ENCODE measurements at places on chromosomes 11 and 22.

- DNase-seq = peak; percentile 11
These were observed 707.4 kb upstream of the CHORDC1 start for GRCh38 chr11:90930252-90930651.

- DNase-seq = no peak
These were observed 590 bp upstream of the IFITM10 start for GRCh38 chr11:1750840-1751530.

DNA sequence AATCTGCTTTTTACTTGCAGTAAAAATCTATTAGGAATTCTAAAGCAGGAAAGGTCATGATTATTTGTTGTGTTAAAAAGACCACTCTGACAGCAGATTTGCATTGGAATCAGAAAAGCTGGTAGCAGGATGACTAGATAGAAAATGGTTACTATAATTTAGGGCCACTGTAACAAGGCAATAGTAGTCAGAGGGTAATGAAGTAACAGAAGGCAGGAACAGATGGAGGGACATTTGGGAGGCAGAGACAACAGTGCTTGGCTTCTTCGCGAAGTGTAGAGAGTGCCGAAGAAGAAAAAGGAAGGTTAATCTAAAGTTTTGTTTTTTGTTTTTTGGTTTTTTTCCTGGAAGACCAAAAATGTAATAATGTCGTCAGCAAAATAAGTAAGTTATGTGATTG lies 129.8 kb upstream of the SLC5A12 start:
- DNase-seq = no peak

GRCh38 chr11:116267146-116267545 lies 505.6 kb downstream of the BUD13 start:
- DNase-seq = no peak

- DNase-seq = peak; percentile 94
These were observed 7.0 kb downstream of the C11orf86 start for GRCh38 chr11:66981976-66982578.

DNA sequence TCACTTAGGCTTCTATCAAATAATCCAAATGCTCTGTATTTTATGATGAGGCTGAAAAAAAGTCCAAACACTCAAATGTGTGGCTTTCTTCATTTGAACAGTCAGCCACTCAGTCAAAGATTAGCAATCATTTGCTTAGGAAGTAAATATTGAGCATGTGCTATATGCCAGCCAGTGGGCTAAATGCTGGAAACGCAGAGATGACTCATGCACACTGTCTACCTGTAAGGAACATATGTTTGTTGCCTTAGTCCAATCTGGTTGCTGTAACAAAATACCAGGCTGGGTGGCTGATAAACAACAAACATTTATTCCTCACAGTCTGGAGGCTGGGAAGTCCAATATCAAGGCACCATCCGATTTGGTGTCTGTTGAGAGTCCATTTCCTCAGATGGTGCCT lies 617.3 kb downstream of the NTM start:
- DNase-seq = peak; percentile 82

- no peak for DNase-seq
These were observed 65.4 kb upstream of the NTM start for GRCh38 chr11:131305005-131305404.

DNA sequence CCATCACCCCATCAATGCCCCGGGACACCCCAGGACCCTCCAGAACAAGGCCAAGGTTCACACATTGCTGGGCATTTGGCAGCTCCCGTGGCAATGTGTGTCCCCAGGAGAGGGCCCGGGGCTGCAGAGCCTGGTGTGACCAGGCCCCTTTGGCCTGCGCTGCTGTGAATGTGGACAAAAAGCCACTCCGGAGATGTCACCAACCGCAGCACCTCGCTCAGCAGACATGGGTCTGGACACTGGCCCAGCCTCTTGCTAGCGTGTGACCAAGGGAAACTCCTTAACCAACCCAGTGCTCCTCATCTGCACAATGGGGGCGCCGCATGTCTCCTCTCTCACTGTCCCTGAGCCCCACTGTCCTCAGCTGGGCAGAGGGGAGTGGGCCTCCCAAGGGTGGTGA lies 8.0 kb upstream of the CHADL start:
- DNase-seq = no peak

- DNase-seq = peak; percentile 46
These were observed 3.9 kb upstream of the NCR3LG1 start for GRCh38 chr11:17347676-17348075.

DNA sequence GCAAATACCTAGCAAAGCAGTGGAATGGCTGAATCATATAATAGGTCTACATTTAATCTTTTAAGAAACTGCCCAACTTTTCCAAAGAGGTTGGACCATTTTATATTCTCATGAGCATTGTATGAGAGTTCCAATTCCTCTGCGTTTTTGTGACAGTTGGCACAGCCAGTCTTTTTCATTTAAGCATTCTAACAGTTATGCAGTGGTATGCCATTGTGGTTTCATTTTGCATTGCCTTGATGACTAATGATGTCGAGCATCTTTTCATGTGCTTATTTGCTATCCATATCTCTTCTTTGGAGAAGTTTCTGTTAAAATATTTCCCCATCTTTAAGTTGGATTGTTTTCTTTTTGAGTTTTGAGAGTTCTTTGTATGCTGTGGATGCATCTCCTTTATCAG lies 38.7 kb downstream of the EIF3F start:
- DNase-seq = peak; percentile 36

DNA sequence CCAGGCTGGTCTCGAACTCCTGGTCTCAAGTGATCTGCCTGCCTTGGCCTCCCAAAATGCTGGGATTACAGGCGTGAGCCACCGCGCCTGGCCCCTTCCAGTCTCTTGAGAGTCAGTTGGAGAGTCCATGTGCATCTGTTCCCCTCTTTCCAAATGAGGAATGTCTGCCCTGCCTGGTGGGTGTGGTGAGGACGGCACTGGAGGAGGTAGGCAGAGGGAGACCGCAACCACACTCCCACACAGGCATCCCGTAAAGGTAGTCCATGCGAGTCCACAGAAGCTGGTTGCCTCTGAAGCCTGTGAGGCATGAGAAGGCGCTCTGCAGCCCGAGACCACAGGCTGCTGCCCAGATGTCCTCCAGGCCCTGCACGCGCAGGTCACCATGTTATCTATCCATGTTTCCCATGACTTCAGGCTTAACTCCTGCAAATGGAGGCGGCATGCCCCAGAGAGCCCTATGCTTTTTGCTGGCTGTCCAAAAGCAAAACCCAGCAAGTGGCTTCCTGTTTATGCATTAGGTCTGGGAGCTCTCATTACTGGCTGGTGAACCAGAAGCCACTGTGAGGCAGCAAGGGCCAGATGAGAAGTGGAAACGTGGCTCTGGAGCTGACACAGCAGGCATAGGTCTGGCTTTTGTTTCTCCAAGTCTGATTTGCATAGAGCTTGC lies 43.4 kb downstream of the GRIK4 start:
- no peak for DNase-seq

- DNase-seq = no peak
These were observed 98.3 kb downstream of the NCAM1 start for GRCh38 chr11:113059548-113059947.

DNA sequence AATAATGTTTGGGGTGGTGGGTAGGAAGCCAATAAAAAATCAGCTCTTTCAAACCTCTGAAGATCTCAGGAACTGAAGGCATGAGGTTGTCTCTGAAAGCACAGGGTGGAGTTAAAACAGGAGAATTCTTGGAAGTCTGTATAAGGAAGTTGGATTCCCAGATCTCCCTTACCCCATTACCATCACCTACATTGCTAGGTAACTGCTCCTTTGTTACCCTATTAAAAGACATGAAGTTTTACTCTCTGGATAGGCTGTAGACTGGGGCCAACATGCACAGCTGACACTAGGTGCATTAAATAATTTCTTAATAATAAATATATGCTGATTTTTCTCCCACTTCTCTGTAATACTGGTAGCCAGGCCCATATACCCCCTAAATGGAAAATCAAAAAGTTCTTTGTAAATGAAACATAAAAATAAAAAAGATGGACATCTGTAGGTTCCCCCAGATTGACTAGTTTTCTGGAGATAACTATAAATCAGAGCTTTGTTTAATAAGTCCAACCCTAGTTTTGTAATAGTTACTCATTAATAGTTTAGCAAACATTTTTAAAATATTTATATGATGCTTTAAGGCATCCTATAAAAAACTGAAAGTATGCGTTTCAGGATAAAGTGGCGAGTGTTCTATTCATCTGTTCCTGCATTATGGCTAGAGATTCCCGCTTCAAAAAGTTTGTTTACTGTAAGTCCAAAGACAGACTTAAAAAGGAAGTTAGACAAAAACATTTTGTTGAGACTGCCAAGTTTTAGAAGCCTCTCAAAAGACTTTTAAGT lies 63.8 kb downstream of the KIF18A start:
- DNase-seq = no peak

DNA sequence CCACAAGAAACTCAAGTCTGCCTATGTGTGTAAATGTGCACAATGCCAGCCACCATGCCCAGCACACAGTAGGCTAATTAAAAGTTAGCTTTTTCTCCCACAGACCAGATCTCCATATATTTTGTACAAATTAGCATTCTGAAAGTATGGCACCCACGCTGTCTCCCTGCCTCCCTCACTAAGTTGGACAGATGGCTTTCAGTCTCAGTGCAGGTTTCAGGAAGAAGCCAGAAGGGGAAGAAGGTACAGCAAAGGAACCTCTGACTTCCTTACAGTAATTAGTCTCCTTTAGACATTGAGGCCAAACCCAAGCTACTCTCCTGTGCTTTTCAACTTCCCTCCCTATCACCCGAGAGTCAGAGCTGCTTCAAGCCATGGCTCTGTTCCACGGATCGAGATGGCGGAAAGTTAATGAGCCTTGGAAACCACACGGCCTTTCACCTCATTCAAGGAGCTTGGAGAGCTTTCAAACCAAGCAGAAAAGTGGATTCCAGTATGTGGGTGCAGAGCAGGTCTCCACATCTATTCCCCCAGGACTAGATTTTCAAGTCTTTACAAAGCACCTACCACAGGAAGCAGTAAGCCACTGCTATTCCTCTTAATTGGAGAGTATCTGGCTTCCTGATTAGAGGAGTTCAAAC lies 221.1 kb upstream of the NARS2 start:
- no peak for DNase-seq

- DNase-seq = no peak
These were observed 176.6 kb downstream of the ADAMTS15 start for GRCh38 chr11:130624971-130625544.

- DNase-seq = peak; percentile 77
These were observed 68.6 kb upstream of the SORL1-AS1 start for GRCh38 chr11:121521145-121522042.

GRCh38 chr11:38680166-38680565 lies 2082.1 kb upstream of the RAG2 start:
- no peak for DNase-seq

DNA sequence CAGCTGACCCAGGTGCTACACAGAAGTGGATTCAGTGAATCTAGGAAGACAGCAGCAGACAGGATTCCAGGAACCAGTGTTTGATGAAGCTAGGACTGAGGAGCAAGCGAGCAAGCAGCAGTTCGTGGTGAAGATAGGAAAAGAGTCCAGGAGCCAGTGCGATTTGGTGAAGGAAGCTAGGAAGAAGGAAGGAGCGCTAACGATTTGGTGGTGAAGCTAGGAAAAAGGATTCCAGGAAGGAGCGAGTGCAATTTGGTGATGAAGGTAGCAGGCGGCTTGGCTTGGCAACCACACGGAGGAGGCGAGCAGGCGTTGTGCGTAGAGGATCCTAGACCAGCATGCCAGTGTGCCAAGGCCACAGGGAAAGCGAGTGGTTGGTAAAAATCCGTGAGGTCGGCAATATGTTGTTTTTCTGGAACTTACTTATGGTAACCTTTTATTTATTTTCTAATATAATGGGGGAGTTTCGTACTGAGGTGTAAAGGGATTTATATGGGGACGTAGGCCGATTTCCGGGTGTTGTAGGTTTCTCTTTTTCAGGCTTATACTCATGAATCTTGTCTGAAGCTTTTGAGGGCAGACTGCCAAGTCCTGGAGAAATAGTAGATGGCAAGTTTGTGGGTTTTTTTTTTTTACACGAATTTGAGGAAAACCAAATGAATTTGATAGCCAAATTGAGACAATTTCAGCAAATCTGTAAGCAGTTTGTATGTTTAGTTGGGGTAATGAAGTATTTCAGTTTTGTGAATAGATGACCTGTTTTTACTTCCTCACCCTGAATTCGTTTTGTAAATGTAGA lies 1.7 kb downstream of the MALAT1 start:
- DNase-seq = peak; percentile 25

- no peak for DNase-seq
These were observed 14.4 kb downstream of the DNAJB13 start for GRCh38 chr11:73965076-73965763.

DNA sequence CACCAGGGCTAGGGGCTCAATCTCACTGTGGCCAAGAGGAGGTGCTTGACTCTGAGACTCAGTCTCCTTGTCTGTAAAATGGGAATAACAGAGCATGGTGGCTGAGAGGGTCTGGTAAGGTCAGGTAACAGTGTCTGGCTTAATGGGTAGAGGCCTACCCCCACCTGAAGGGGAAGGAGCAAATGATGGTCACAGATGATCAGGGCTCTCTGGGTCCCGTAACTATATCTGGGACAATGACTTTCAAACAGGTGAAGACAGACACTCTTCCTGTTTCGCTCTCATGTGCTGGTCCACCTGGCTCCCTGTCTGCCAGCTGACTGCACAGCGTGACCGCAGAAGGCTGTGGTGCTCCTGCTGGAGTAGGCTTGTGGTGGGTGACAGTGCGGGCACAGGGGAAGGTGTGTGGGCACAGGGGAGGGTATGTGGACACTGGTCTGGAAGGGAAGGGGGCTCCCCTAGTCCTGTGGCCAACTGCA lies 4.0 kb downstream of the A4GALT start:
- DNase-seq = no peak
